ENCODE measurements at places on chromosomes 12 and 14.

GRCh38 chr14:67423424-67423823, 11.5 kb upstream of the PLEK2 start:
- DNase-seq = no peak

DNA sequence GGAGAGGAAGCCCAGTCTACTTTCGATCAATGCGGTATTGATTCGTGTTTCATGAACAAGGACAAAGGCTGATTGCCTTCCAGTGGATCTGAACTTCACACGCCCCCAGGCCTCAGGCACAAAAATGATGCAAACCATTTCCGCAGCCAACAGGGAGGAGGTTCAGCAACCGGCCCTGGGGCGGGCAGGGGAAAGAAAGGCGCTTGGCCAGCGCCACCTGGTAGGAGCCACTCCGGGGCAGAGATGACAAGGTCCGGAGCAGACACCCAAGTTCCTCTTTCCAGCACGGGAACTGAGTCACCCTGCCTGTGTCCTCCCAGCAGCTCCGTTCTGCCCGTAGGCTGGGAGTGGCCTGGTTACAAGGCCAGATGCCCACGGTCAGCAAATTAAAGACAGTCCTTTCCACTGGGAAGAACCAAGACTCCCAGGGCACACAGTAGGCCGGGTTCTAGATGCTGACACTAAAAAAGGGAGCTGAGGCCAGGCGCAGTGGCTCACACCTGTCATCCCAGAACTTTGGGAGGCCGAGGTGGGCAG, 136.3 kb downstream of the SCARB1 start:
- peak; percentile 36 for DNase-seq

DNA sequence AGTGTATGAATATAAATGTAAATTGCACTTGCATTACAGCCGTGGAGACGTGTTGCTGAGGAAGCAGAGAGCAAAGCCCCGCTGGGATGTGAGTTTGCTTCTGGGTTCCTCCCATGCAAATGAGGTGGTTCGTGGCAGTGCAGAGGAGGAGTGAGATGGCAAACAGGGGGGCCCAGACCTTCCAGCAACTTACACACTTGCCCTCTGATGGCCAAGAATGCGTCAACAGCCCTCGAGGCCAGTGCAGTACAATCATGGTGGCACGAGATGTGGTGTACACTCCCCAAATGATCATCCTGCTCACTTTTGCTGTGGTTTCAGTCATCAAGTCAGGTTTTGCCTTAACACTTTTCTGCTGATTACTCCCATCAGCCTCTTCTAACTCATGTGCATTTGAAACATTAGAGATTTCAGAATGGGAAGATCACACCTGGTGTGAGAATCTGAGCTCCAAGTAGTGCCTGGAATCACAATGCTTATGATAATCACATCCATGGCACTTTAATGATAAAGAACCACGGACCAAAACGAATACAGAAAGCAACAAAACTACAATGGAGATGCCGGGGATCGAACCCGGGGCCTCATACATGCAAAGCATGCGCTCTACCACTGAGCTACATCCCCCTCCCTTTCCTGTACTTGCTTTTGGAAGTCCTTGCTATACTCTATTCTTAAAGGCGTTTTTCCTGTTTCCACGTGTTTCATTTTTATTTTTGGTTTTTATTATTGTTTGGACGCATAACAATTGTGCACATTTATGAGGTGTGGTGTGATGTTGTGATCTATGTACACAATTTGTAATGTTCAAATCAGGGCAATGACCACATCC, 7.0 kb upstream of the UBC start:
- peak; percentile 51 for DNase-seq

- DNase-seq = no peak
Measured at GRCh38 chr14:72756967-72757366, 136.9 kb downstream of the DPF3 start.

DNA sequence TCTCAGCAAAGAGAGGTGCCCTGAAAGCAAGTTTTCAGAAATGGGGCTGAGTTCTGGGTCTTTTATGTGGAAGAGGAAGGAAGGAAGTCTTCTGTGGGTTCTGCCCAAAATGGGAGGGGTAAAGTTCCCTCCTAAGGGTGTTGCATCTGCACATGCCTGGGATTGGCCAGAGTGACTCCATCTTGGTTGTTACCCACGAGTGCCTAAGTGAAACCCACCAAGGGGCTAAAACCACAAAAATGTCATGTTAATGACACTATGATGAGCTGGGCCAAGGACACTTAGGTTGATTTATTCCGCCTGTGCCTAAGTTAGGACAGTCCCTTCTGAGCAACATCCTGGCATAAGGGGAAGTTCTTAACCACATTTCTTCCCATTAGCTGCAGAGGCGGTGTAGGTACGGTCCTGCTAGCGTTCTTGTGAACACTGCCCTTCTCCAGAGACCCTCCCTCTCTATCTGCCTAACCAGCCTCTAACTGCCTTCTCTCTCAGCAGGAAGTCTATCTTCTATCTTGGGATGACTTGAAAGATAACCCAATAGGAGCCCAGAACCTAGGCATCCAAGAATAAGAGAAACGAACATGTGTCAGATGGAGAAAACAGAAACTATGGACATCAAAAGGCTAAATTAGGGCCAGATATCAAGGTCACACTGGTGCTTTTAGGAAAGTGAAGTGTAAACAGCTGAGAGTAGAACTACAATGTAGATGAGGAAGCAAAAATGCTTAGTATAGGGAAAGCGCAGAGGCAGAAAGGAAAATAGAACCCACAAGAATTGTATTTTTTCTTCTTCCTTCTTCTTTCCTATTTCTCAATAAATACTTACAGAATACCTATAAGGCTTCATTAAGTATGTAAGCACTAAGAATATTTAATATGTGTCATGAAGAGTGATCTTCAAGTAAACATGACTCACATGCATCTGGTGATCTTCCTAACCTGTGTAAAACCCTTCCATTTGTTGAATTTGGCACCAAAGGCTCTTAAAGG, 104.2 kb upstream of the AMN1 start:
- peak; percentile 10 for DNase-seq

DNA sequence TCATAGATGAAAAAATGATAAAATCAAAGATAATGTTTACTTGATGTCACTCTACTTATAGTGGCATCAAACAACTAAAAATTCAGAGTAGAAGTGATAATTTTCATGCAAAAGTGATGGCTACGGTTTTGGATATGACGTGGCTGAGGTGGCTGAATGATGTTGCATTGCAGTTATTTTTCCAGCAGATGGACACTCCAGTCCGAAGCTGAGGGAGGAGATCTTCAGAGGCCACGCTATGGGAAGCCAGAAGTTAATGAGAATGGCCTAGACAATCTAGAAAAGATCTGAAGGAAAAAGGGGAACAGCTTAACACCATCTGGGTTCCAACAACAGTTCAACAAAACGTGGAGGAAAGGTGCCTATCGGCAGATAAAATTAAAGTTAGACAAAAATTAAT, 279.8 kb downstream of the SOX5 start:
- no peak for DNase-seq

GRCh38 chr12:51814311-51815088, 34.0 kb downstream of the FIGNL2 start:
- DNase-seq = peak; percentile 76

- no peak for DNase-seq
Measured at GRCh38 chr14:103089386-103090335, 4.9 kb upstream of the EXOC3L4 start.

DNA sequence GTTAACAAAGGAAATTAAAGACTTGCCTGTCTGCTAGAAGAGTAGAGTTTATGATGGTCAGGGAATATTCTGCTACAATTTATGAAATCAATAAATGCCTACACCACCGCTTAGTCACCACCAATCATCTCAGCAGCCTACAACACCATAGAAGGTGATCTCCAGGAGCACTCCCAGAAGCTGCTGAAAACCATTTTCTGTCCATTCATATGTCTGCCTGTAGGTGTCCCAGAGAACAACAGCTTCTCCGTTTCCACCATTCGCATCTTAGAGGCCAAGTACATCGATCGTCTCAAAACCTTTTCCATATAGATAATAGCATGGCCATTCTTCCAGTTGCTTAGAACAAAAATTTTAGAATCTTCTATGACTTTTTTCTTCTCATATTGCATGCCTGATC, 303.4 kb downstream of the KCNC2 start:
- DNase-seq = no peak

DNA sequence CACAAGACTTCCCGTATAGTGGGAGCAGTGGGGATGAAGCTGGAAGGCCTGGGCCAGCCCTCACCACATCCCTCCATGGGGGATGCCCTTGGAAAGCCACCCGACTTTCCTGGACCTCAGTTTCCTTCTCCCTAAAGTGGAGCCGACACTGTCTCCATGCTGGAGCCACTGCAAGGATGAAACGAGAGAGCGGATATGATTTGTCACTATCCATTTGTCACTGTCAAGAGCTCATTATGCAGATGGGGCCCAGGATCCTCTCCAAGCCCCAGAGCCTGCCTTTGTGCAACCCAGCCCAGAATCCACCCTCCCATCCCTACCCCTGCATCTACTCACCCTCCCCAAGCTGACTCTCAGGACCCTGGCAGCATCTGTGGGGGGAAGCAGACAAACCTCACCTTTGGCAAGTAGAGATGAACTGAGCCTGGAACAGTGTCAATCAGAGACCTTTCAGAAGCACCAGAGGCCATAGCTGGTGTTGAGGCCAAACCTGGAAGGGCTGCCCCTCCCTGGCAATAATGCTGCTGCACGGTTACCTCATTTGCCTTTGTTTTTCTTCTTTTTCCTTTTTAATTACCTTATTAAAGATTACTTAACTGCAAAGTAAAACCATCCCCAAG, 287.7 kb upstream of the RTL1 start:
- no peak for DNase-seq
